ENCODE measurements at places on chromosomes 3 and 15. TPM values are rescaled to one million over a fixed set of nuclear protein-coding genes. Genes with fewer than 3 reads are reported as not detected.

Gene AADAC
- 0.77 TPM for total RNA-seq

Gene SNX22
- total RNA-seq = 0.17 TPM

Gene P2RY14
- not detected for total RNA-seq

Gene FAM81A
- total RNA-seq = 0.33 TPM

Gene LDHAL6B
- not detected for total RNA-seq

Gene MAPKAPK3
- 25.4 TPM for total RNA-seq

All from fibroblast of lung (primary cell).